ENCODE measurements at places on chromosomes 2 and 18.

- DNase-seq, result no peak
These were observed 1.7 kb upstream of the PDCD1 start for GRCh38 chr2:241860184-241861078.

- DNase-seq, result no peak
These were observed 51.8 kb downstream of the NTSR2 start for GRCh38 chr2:11617984-11618707.

- no peak for DNase-seq
These were observed 6.2 kb upstream of the MATN3 start for GRCh38 chr2:20018601-20019152.

GRCh38 chr2:16019060-16019480 lies 78.7 kb downstream of the MYCN start:
- peak; percentile 63 for DNase-seq
